Activated CD4-positive, alpha-beta T cell treated with anti-CD3 and anti-CD28 coated beads for 4 hours (primary cell): ENCODE measurements at places on chromosomes 5 and 9.

DNA sequence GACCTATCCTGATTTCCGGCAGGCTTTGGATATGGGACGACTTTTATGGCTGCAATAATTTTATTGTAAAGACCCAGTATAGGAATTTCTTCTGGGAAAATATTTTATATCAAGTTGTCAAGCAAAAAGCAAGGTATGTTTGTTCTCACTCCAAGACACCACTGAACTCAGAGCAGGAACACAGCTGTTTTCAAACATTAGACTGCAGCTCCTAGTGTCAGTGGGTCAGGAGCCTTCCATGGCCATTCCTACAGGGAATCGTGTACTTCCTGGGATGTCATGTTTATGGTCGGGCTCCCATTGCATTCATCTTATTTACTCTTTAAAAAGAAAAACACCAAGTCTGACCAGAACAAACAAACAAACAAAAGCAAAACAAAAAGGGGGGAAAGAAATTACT lies 225.3 kb downstream of the TSSK1B start:
- no peak for DNase-seq

GRCh38 chr5:112935675-112936074 lies 13.6 kb upstream of the REEP5 start:
- no peak for DNase-seq

DNA sequence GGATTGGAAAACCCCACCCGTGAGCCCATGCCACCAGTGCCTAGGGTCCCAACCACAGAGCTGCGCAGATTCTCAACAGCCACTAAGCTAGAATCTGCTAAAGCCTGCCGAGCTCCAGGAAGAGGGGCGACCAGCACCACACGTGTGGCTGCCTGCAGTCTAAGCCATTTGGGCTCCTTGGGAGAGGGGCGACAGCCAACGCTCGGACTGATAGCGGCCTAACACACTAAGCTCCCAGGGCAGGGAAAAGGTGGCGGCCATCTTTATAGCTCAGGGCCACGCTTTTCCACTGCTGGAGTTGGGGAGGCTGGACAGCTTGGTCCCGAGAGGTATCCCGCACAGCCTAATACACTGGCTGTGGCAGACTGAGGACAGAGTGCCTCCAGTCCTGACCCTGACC lies 631.8 kb downstream of the CETN3 start:
- no peak for DNase-seq

DNA sequence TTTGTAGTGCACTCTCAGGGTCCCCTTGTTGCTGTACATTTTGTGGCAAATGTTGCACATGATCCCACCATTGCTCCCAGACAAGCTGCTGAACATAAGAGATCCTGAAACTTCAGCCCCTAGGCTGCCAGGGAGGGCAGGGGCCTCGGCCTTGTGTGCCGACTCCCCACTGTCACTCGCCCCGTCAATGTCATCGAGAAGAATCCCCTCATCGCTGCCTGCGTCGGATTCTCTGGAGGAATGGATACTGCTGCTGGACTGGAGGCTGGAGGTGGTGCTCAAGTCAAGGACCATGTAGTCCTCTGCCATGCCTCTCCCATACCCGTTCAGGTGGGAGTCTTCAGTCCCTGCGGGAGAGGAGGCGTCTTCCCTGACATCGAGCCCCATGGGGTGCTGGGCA lies 451.3 kb downstream of the BNC2 start:
- no peak for DNase-seq

GRCh38 chr5:123665822-123666371 lies 153.9 kb downstream of the CSNK1G3 start:
- no peak for DNase-seq

- DNase-seq: no peak
Observed at GRCh38 chr5:173823721-173824567, 64.2 kb upstream of the CPEB4 start.

GRCh38 chr5:158970121-158970520 lies 129.6 kb downstream of the EBF1 start:
- DNase-seq: no peak

DNA sequence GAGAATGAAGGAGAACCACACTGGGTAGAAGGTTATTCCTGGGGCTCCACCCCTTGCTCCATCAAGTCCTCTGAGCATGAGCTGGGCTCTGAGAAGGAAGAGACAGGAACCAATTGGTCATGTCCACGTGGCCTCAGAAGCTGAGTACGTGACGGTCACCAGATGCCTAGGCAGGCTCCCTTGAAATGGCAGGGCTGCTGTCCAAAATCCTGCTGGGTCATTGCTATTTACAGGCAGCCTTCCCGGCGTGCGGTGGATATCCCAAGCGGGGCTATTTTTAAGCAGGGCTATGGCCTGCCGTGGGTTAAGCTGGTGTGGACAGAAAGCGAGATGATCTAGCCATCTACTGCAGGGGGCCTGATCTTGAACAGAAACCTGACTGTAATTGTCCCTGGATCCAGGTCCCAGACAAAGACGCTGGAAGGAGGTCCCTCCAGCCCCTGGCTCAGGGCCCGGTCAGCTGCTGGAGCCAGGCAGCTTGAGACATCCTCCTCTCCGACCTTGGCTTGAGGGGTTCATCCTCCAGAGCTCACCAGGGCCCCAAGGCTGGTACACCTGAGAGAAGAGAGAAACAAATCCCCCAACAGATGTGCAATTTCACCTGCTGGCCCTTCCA lies 550 bp upstream of the CKMT2 start:
- DNase-seq: no peak

DNA sequence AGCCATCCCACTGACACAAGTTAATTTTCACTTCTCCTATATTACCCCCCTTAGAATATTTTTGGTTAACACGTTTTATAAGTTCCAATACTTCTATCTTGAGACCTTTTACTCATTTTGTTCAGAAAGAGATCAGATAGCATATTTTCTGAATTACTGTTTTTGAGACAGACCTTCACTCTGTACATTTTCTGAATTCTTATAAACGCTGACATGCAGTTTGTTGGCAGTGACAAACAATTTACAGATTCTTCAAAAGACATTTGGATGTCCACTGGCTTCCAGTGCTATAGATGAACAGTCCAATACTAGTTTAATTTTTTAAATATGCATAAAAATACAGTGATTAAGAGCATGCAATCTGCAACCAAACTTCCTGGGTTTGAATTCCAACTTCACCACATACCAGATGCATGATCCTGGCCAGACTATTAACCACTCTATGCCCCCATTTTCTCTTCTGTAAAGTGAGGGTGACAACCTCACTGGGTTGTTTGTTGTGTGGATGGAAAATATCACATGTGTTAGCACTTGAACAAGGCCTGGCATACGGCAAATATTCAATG lies 142.1 kb downstream of the AGTPBP1 start:
- no peak for DNase-seq

- DNase-seq: no peak
Observed at GRCh38 chr5:9699681-9700080, 69.5 kb upstream of the TAS2R1 start.

DNA sequence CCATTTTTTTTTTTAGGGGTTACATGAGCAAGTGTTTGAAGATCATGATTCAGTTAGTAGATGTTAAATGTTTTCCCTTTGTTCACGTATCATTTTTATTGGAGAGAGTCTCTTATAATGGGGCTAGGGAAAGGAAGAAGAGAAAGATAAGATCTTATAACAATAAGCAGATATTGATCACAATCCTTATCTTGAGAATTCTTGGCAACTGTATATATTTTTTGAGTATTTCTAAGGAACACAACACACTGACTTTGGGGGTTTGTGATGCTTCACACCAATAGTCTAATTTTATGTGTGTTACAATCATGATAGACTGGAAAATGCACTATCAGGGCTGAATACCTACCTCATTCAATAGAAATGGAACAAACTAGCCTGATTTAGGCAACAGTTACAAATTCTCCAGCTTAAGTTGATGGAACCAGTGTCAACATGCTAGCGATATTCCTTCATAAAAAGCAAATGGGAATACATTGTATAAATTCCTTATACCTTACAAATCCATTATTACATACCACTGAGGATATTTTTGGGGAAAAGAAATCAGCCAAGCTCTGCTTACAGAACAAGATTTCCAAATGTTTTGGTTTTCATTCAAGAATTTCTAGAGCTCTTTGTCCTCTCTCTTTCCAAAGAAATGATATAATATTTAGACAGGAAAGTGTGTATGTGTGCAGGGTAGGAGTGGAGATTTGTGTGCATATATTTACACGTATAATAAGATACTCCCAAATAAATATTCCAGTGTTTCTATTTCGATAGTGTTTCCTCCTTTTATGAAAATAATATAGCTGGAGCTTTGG lies 41.5 kb downstream of the SVEP1 start:
- no peak for DNase-seq

- no peak for DNase-seq
Observed at GRCh38 chr5:4142842-4143241, 547.2 kb downstream of the IRX1 start.

DNA sequence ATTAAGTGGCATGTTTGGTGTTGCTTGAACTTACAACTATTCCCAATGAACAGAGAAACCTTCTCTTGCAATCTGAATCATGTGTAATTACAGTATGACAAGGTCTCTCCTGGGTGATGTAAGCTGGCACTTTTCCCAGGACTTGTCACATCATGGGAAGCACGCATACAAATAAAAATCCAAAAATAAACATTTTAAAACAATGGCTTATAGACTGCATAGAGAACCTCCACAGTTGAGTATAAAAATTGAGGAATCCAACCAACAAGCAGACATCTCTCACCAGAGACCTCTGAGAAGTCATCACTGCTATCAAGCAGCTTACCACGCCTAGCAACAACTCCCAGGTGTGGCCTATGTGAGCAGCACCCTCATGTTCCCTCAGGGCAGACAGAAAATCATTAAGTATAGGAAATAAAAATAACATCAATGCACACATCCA lies 3.9 kb downstream of the MLLT3 start:
- DNase-seq: no peak

DNA sequence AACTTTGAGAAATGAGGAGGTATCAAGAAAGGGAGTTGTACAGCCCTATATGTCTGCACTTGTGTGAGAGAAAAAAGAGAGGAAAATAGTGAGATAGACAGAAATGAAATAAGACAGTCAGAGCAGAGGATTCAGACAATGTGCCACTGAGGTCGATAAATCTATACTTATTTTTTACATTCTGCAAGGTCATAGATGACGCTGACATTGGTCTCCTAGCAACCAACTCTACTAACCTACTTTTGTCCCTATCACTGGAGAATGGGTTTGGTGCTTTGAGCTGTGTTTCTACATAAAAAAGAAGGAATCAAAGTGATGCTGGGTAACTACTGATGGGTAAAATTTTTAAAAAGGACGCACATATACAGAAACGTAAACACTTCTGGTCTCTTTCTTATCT lies 573.3 kb upstream of the RORB start:
- DNase-seq: no peak

DNA sequence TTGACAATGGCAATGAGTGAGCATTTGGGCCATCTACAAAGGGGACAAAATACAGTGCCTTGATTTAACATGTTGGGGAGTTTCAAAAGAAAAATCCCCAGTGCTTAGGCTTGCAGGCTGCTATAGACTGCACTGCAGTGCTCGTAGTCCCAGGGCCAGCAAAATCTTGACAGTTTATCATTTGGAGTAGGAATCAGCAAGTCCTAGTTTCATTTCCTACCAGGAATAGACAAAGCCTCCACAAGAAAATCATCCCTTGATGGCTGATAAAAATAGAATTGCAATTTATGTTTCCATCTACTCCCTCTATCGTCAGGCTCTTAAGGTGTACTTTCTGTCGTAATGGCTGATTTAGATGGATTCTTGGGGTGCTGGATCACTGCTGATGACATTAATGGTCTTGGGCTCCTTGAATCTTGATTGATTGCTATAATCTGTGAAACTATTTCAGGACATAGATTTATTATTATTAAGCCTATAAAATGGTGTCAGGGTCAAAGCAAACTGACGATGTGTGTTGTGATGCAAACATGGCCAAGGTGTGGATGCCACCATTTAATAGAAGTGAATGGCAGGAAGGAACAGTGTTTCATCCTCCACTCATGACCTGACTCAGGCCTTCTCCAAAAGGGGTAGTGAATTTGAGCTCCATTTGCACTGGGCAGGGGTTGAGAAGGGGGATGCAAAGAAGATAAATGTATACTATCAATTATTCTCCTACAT lies 171.7 kb downstream of the PIK3R1 start:
- DNase-seq: no peak

GRCh38 chr9:100066539-100066938 lies 32.3 kb downstream of the ERP44 start:
- no peak for DNase-seq

- DNase-seq: no peak
Observed at GRCh38 chr9:86519066-86519615, 164.9 kb upstream of the TUT7 start.

GRCh38 chr9:98935071-98935505 lies 8.6 kb upstream of the COL15A1 start:
- DNase-seq: no peak

DNA sequence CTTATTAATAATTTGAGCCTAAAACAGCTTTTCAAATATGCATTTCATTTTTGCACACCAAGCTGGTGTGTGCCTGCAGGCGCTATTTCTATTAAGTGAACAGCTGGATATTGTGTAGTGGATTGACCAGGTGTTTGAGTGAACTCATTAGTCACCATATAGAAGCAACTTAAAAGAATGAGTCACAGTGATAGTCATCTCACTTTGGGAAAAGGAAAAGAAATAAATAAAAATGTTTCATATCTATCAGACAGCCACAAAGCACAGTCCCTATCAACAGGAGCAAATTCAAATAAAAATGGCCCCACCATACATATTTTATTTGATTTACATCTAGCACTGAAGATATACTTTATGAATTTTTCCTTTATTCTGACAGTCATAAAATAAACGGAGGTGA lies 456.5 kb upstream of the CDH9 start:
- DNase-seq: no peak

GRCh38 chr9:95727947-95728520 lies 147.5 kb upstream of the ERCC6L2 start:
- DNase-seq: no peak

- no peak for DNase-seq
Observed at GRCh38 chr5:159616952-159617351, 286.7 kb upstream of the IL12B start.

DNA sequence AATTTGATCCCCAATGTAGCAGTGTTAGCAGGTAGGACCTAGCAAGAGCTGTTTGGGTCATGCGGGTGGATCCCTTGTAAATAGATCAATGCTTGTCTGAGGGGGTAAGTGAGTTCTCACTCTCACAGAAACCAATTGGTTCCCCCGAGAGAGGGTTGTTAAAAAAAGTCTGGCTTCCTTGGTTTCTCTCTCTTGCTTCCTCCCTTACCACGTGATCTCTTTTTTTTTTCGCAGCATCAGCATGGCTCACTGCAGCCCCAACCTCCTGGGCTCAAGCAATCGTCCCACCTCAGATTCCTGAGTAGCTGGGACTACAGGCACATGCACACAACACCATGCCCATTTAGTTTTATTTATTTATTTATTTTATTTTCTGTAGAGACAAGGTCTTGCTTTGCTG lies 26.4 kb downstream of the RAPGEF6 start:
- no peak for DNase-seq

GRCh38 chr9:35771534-35771933 lies 17.5 kb upstream of the MSMP start:
- DNase-seq: no peak

- DNase-seq: no peak
Observed at GRCh38 chr5:60382716-60383115, 317.2 kb downstream of the DEPDC1B start.

- DNase-seq: no peak
Observed at GRCh38 chr9:121269642-121270254, 1.8 kb downstream of the GSN start.

- no peak for DNase-seq
Observed at GRCh38 chr9:18360005-18360404, 113.9 kb upstream of the ADAMTSL1 start.
